Islet precursor cell (in vitro differentiated cells): ENCODE measurements at places on chromosomes 5 and 9.

- DNase-seq: peak; percentile 60
These were observed 12.7 kb upstream of the THG1L start for GRCh38 chr5:157718519-157718918.

DNA sequence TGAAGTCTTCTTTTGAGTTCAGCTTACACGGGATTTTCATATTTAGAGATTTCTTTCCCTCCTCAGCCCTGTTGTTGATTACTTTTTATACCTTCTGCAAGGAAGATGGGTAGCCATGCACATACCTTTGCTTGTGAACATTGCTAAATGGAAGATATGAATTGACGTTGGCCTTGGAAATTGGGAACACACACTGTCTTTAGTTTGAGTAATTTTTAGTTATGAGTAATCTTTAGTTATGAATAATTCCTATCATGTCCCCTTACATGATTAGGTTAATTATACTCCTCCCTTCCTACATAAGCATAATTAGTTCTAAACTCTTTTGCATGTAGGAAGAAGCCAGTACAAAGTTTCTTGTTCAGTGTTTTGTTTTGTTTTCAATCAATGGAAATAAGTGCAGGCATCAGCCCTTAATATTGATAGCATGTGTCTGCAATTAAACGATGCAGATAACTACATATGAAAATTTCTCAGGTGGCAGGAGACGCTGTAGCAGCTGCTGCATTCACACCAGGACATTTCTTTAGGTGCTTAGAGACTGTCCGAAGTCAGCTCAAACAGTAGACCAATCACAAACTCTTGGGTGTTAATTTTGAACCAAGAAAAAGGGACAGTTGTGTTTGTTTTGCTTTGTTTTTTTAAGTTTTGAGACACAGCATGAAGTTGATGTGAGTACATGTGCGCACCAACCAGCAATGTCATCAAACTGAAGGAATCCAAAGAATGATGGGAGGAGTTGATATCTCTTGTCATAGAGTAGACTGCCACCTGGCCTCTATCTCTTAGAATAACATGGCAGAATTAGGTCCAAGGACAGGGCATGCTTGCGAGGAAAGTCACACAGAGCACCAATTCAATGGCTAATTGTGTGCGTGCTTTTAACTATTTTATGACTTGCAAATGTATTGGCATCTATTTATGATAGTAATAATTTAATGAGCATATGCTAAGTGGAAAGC is 51.4 kb downstream of the SMARCA2 start:
- DNase-seq: no peak

GRCh38 chr5:2000591-2000990 is 117.9 kb upstream of the IRX4 start:
- DNase-seq: peak; percentile 43

DNA sequence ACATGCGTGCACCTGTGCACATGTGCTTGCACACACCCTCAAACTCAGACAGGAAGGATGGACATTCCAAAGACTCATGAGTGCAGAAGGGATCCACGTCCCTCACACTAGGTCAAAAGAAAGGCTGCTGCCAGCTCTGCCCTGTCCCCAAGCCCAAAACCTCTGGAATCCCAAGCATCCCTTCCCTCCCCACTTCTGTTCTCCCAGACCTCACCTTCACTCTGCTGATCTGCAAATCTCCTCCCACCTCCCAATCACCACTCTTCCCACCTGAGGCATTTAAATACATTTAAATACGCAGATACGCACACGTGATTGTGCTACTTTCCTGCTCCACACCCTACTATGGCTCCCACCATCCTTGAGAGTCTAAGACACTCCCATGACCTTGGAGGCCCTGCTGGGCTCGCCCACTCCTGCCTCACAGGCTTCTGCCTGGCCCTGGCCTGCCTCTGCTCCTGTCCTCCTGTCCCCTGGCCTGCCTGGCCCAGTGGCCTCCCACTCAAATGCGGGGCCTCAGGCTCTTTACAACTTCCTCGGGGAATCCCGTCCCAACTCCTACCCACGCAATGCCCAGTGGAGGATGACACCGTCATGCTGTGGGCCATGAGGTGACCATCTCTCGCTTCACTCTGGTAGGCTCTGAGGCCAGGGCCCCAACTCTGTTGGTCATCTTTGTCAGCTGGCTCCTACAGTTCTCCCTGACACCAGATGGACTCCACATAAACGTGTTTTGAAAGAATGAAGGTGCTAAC is 478.4 kb upstream of the DAP start:
- DNase-seq: no peak

- no peak for DNase-seq
These were observed 154.7 kb downstream of the KIAA0825 start for GRCh38 chr5:94463739-94464138.

- peak; percentile 49 for DNase-seq
These were observed 26.7 kb downstream of the LHX2 start for GRCh38 chr9:124038239-124038638.

- DNase-seq: peak; percentile 61
These were observed 79.3 kb downstream of the BRINP1 start for GRCh38 chr9:119289740-119290433.

DNA sequence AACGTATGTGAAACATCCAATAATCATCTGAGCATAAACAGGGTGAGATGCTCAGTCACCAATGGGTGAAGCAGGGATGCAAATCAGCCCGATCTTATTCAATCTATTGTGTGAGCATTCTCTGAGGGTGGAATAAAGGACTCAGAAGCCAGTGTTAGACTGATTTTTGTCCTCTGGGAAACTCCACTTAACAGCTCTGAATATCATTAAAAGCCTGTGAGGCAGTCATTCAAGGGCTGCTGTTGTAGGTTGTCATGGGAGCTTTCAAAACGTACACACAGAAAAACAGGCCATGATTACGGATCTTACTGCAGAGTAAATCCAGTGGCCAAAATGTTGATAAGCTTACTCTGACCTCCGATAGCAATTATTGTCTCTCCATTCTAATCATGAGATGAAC is 266.5 kb upstream of the EFNA5 start:
- DNase-seq: no peak

- DNase-seq: peak; percentile 55
These were observed 196.4 kb downstream of the TLE4 start for GRCh38 chr9:79768194-79768593.

DNA sequence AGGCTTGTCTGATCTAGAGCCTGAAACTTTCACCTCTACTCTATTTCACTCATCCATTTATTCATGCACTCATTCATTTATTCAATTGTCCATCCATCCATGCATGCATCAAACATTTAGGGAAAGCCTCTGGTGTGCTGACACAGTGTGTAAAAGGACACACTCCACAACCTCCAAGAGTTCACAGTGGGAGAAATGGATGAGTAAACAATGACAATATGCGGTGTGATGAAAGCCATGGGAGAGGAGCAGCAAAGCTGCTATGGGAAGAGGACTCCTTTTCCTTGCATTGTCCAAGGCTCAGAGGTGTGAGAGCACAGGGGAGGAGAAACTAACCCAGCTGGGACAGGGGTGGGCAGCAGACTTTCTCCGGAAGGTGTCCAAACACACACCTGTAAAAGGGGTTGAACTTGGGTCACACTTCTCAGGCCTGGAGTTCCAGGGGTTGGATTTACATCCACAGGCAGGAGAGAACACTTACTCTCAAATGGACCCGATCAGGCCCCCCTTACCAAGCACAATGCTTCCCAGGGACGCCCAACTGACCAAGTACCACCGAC is 21.2 kb upstream of the PFDN1 start:
- no peak for DNase-seq

DNA sequence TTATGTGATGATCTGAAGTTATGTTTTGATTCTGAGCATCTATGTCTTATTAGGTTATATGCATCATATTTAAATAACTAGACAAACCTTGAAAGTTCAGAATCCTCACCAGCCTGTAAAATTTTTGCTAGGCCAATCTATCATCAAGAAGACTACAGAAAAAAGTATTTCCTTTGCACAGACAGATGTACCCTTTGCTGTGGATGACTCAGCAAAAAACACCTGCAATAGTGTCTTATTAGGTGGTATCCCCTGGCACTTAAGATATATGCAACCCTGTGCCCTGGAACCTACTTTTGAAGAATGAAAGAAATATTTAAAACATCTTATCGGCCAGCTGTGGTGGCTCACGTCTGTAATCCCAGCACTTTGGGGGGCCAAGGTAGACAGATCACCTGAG is 130.6 kb downstream of the SLF1 start:
- DNase-seq: no peak
